CD4-positive, alpha-beta T cell treated with Interleukin-4 for 1 hour (primary cell): ENCODE measurements at places on chromosomes 1 and 21.

GRCh38 chr1:163981500-163982030, 577.4 kb upstream of the PBX1 start:
- DNase-seq = no peak

- DNase-seq = no peak
Measured at GRCh38 chr1:111647736-111648135, 28.1 kb downstream of the RAP1A start.

GRCh38 chr1:219317762-219318353, 144.2 kb downstream of the LYPLAL1 start:
- no peak for DNase-seq

DNA sequence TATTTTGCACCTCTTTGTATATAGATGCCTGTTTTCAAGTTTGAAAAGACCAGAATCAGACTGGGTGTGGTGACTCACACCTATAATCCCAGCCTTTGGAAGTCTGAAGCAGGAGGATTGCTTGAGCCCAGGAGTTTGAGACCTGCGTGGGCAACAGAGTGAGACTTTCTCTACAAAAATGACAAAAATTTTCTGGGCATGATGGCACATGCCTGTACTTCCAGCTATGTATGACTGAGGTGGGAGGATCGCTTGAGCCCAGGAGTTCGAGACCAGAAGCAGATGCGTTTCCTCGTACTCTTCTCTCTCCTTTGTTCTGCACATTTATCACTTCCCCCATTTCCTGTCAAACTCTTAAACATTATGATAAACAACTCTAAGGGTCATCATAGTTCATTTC, 310.0 kb upstream of the SNX7 start:
- DNase-seq = no peak

DNA sequence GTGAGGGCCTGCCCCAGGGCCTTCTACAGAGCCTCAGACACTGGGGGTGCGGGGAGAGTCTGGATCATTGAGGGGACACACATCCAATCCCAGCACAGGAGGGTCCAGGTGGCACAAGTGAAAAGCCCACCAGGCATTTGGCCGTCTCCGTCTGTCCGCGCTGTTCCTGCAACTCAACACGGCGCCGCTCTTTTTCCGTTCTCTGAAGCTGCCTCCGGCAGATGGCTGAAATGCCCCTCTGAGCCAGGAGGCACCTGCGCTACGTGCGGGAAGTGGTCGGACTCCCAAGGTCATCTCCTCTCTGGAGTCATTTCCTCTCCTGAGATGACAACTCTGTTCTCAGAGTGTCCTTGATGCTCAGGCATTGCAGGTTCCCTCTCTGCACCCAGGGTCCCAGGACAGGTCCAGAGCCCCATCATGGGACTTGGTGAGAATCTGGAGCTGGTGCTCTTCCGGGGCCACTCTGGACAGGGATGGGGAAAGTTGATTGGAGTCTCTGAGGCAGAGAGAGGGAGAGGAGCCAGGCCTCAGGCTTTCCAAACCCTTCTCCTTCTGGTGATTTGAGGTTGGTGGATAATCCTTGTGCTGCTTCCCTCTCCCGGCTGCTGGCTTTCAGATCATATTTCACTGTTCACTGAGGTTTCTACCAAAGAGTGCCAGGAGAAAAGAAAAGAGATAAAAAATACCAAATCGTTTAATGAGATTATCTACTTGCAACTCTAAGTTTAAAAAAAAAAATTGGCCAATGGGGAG, 14.0 kb upstream of the MIXL1 start:
- DNase-seq = no peak
